Fibroblast of the aortic adventitia (primary cell): ENCODE measurements at places on chromosomes 12 and 14. TPM values are rescaled to one million over a fixed set of nuclear protein-coding genes. Genes with fewer than 3 reads are reported as not detected.
A peak's percentile ranks its signal among the peaks of the same experiment; 100 is the strongest.

GRCh38 chr14:25009891-25010290 lies 40.1 kb downstream of the STXBP6 start:
- peak; percentile 81 for DNase-seq

The CLEC1B gene
- not detected in 2 replicates for total RNA-seq

- no peak for DNase-seq
These were observed 111.7 kb downstream of the DNAI7 start for GRCh38 chr12:25083211-25083610.

- no peak for DNase-seq
These were observed 30.2 kb upstream of the EVL start for GRCh38 chr14:100034961-100035500.

DNA sequence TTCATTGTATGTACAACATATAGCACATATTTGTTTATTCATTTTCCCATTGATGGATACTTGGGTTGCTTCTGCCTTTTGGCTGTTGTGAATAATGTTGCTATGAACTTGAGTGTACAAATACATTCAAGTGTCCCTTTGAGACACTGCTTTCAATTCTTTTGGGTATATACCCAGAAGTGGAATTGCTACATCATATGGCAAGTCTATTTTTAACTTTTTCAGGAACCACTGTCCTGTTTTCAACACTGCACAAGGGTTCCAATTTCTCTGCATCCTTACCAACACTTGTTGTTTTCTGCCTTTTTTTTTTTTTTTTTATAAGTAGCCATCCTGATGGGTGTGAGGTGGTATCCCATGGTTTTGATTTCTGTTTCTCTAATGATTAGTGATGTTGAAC lies 15.9 kb downstream of the RBMS2 start:
- DNase-seq: no peak

The NTF3 gene
- total RNA-seq: 1.3 TPM in 1 of 2 replicates, not detected in the other

- DNase-seq: no peak
These were observed 118.3 kb downstream of the SLC25A21 start for GRCh38 chr14:37054144-37054543.

- DNase-seq: peak; percentile 69
These were observed 13.8 kb downstream of the UBE2N start for GRCh38 chr12:93427779-93428564.

DNA sequence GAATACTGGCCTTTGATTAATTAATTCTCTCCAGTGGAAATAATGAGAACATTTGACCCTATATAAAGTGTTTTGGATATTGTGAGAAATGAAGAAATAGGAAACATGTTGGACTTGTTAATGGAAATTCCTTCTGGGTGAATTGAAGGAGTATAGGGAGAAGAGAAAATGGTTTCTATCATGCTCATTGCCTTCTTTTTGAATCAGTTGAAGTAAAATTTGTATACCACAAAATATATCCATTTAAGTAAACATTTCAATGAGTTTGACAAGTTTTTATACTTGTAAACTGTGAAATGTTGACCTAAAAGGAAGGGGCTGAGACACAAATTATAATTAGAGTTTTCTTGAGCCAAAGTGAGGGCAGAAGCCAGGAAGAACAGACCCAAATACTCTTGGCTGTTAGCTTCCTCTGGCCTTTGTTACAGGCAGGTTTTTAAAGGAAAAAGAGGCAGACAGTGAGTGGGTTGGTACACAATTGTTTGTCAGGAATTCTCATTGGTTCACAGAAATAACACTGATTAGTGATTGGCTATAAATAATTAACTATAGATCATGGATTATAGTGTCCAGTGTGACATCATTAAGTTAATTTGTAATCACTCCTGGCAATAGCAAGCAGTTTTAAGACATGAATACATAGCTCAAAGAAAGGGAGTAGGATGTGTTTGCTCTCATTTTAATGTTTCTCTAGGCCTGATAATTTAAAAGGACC lies 826 bp downstream of the ZNF705A start:
- no peak for DNase-seq
